ENCODE measurements at places on chromosomes 5 and 9.

GRCh38 chr9:21933281-21933680 is 60.9 kb downstream of the CDKN2A start:
- DNase-seq, result no peak

DNA sequence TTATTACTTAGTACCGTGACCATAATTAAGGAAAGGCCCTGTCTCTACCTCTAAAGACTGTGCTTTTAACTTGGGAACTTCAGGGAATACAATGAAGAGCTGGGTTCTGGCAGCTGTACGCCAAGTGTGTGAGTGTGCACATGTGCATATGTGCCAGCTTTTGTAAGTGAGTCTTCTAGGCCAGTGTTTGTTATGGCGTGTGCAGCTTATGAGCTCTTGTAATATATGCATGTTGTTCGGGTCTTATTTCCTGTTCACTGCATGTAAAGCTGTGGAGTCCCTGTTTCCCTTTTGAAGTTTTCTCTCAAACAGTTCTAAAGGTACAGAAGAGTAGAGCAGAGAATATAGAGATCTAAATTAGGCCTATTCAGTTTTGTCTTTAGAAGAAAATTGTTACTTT is 30.5 kb downstream of the TGFBR1 start:
- no peak for DNase-seq

GRCh38 chr5:2817031-2817603 is 65.6 kb upstream of the IRX2 start:
- no peak for DNase-seq

GRCh38 chr5:5288201-5288600 is 134.3 kb upstream of the ICE1 start:
- DNase-seq, result no peak

DNA sequence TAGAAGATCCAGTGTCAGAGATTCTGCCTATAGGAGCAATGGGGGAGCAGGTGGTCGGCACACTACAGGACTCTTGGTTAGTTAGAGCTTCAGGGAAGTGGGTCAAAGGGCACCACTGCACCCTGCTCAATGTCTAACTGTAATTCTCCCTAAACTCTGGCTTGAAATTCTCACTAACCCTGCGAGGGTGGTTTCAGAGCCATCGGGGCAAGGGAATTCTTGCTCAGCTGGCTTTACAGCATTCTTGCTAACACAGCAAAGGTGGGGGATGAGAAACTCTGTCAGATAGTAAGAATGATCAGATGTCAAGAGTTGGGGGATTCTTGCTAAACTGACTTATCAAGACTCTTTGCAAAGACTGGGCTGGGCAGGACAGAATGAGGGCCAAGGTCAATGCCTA is 4.7 kb upstream of the ZNF354C start:
- DNase-seq, result no peak

- DNase-seq, result no peak
Observed at GRCh38 chr5:1460054-1460682, 14.9 kb upstream of the SLC6A3 start.

- DNase-seq, result no peak
Observed at GRCh38 chr9:36632892-36633291, 60.2 kb downstream of the MELK start.

DNA sequence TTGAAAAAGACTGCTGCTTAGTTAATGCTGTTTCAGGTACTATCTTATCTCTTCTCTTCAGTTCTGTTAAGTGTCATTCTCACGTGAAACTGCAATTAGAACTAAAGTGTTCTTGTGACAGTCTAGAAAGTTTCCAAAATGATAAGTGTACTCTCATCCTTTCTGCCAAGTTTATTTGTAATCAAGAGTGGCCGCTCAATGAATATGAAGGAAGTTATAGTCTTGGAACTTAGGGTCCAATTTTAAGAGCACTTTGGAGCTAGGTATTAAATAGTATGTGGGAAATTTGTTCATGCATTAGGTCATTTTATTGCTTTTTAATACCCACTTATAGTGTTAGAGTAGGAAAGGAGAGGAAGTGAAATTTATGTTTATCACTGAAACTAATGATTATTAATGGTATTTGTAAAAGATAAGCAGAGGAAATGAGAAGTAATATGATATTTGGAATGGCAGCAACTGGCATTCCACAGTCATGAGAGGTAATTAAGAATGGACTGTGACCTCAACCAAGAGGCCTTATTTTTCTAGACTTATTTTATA is 20.4 kb downstream of the XRCC4 start:
- DNase-seq, result no peak

DNA sequence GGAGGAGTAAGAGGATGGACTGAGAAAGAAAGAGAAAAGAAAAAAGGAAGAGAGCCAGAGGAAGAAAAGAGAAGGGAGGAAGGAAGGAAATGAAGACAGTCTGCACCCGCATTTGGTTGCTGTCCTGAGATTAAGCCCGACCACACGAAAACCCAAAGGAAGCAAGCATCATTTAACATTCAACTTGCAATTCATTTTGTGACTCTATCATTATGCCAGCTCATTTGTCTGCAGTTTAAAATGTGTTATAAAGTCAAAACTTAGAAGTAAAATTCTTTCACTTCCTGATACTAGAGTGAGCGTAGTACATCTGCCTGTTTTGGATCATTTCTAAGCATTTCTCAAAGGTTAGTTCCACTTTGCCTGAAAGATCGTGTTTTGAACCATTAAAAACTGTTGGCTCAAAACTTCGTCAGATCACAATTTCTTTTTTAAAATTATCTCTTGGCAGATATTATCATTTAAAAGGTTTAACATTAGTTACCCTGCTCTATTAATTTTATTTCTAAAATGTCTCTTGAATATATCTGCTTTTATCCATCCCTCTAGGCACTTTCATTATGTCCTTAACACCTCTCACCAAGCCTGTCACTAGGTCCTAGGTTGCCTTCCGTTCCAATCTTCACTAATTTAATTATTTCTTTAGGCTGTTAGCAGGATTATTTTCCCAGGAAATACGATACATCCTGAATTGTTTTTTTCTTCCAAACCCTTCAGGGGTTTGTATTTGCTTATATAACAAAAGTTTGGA is 240.9 kb downstream of the TLE4 start:
- no peak for DNase-seq

DNA sequence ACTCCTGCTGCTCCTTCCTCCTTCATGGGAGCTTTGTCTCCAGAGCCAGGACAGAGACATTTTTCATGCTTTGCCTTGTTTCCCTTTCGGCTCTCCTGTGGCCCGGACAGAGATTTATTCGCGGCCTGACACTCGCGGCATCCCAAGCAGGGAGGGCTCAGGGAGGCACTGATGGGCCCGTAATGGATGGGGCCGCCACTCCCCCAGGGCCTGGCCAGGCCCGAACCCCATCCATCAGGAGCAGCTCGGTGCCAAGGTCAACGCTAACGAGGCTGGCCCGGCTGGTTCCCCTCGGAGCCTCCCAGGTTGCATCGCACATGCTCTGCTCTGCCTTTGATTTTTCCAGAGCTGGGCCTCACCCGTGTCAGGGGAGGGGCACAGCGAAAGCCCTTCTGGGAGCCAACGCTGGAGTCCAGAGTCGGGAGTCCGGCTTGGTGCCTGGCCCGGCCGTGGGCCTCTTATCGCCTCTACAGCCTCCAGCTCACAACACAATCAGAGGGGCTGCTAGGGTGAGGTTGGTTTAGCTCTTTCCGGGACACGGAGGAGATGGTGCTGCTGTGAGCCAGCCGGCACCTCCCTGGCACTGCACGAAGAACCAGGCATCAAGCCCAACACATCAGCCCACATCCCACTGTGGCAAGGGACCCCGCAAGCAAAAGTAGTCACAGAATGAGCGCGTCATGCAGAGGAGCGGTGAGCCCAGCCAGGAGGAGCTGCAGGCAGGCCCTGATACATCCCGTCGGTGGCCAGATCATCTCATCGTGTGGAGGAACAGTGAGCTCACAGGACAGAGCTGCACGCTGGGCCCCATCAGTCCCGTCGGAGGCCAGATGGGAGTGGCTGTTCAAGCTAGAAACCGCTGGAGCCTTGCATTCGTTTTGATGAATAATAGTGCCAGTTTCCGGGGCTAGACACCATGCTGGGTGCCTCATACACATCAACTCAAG is 72.2 kb upstream of the BARHL1 start:
- no peak for DNase-seq
